ENCODE measurements at places on chromosomes 1 and 21. TPM values are rescaled to one million over a fixed set of nuclear protein-coding genes. Genes with fewer than 3 reads are reported as not detected.

ARTN gene
- total RNA-seq = 0.10 TPM

TGFB2 gene
- total RNA-seq = 11.2 TPM

GRIK3 gene
- total RNA-seq = 0.07 TPM

UROD gene
- 42.4 TPM for total RNA-seq

GJA5 gene
- not detected for total RNA-seq

PDZK1 gene
- 1.1 TPM for total RNA-seq

AKR7A3 gene
- total RNA-seq = 0.16 TPM

CA6 gene
- total RNA-seq = not detected

C1orf94 gene
- not detected for total RNA-seq

AQP10 gene
- not detected for total RNA-seq

CYP4Z1 gene
- total RNA-seq = not detected

KIF14 gene
- total RNA-seq = 7.8 TPM

LRRC7 gene
- total RNA-seq = not detected

RIIAD1 gene
- total RNA-seq = not detected

OPRD1 gene
- 0.01 TPM for total RNA-seq

SYTL1 gene
- 0.50 TPM for total RNA-seq
